ENCODE measurements at places on chromosomes 6 and 20. TPM values are rescaled to one million over a fixed set of nuclear protein-coding genes. Genes with fewer than 3 reads are reported as not detected.

FOXF2 gene
- total RNA-seq: 3.7 TPM

HLA-G gene
- not detected for total RNA-seq

TCP11 gene
- not detected for total RNA-seq

HCRTR2 gene
- 0.04 TPM for total RNA-seq

FOXA2 gene
- 3.2 TPM for total RNA-seq

WFDC6 gene
- total RNA-seq: not detected

- H3K27me3 ChIP-seq: no peaks in the 10 kb centered on the region
- H3K27ac ChIP-seq: no peak overlapping the region
- H3K4me1 ChIP-seq: no peaks in the 10 kb centered on the region
These were observed 14.5 kb downstream of the BRD2 start for GRCh38 chr6:32982702-32983492.

DNA sequence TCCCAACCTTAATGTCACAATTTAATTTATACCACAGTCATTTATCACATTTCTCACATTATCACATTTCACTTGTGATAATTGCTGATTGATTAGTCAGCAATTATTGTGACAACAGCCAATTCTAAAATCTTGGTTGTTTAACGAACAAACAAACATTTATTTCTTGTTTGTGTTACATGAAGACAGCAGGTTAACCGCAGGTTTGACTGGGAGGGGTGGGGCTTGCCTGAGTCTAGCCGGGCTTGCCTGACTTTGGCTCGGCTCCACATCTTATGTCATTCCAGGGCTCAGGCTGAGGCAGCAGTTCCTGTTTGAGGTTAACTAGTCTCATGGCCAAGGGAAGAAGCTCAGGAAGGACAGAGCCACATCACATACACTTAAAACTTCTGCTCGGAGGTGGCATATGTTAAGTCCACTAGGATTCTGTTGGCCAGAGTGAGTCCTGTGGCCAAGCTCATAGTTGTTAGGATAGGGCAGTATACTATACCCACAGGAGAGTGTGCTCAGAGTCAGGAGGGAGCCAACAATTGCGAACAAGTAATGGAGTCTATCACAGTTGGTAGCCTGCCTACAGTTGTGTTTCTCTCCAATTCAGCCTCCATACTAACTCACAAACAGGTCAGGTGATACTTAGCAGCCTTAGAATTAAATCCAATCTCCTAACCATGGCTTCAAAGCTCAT lies 90.0 kb upstream of the IFNGR1 start:
- no peak overlapping the region for H3K4me3 ChIP-seq
- H3K36me3 ChIP-seq: no peaks in the 10 kb centered on the region
- peak overlapping the region; percentile 37 for H3K27ac ChIP-seq

GRCh38 chr6:161128680-161129196 lies 137.2 kb downstream of the MAP3K4 start:
- no peaks in the 10 kb centered on the region for H3K4me1 ChIP-seq
- H3K36me3 ChIP-seq: peaks cover 15% of the 10 kb centered on the region
- DNase-seq: no peak

DNA sequence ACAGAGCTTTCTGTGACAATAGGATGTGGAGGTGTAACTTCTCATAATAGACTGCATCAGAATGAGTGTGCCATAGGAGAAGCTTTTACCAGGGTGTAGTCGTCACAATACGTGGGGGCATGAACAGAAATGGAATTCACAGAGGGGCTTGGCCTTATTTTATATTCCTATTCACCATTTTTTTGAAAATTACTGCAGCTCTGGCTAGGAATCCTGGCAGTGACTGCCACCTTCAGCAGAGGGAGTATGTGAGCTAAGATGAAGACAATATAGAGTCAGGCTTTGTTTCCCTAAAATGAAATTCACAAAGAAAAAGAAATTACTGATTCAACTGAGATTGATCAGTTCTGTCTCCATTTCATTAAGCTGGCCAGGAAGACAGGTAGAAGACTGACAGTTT lies 13.9 kb downstream of the TOMM6 start:
- no peaks in the 10 kb centered on the region for H3K27me3 ChIP-seq
- DNase-seq: peak; percentile 23
- no peak overlapping the region for H3K27ac ChIP-seq
- peaks cover 4% of the 10 kb centered on the region for H3K36me3 ChIP-seq
- no peak overlapping the region for H3K4me3 ChIP-seq

DNA sequence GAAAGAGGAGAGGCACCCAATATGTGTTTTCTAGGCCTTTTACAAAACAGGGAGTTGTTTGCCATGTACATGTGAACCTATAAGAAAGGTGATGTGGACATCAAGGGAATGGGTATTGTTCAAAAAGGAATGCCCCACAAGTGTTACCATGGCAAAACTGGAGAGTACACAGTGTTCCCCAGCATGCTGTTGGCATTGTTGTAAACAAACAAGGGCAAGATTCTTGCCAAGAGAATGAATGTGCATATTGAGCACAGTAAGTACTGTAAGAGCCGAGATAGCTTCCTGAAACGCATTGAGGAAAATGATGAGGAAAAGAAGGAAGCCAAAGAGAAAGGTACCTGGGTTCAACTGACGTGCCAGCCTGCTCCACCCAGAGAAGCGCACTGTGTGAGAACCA lies 13.1 kb downstream of the QRSL1 start:
- no peak overlapping the region for H3K27ac ChIP-seq
- no peaks in the 10 kb centered on the region for H3K4me1 ChIP-seq
- H3K27me3 ChIP-seq: no peaks in the 10 kb centered on the region
- H3K4me3 ChIP-seq: no peak overlapping the region
- peaks cover 35% of the 10 kb centered on the region for H3K36me3 ChIP-seq
- no peak for DNase-seq

DNA sequence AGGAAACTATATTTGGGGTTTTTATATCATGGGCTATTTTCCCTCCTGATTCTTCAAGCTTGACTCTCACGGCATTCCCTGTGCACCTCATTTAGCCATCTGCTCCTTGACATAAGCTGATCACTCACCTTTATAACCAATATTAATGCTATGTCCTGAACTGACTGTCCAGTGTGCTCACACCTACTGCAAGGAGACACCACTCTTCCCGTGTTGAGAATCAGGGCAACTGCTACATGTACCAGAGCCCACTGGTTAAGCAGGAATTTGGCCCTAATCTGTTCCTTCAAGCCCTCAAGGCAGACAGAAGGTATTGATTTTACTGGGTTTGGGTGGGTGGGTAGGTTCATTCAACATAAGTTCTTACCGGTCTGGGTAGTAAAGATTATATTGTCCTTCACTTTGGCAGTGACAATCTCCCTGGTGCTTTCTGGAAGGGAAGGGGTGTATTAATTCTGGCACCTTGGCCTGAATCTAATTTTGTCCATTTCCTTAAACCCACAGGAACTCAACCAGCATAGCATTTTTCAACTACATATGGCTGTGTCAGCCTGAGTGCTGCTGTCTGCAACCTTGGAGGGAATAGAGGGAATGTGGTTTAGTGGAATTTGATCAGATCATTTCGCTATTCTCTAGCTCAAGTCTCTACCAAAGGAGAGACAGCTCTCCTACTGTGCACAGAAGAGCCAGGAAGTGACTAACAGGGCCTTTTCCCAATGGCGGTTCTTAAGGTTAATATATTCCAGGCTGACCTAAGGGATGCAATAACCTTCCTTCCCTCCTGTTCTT lies 293.2 kb downstream of the BTBD9 start:
- H3K4me1 ChIP-seq: peaks cover 13% of the 10 kb centered on the region
- peak; percentile 9 for DNase-seq
- no peak overlapping the region for H3K4me3 ChIP-seq
- no peak overlapping the region for H3K27ac ChIP-seq

GRCh38 chr6:12327391-12327790 lies 37.2 kb downstream of the EDN1 start:
- H3K4me3 ChIP-seq: no peak overlapping the region
- no peaks in the 10 kb centered on the region for H3K36me3 ChIP-seq
- DNase-seq: no peak
- H3K4me1 ChIP-seq: no peaks in the 10 kb centered on the region
- H3K27ac ChIP-seq: no peak overlapping the region

GRCh38 chr6:1702580-1703051 lies 92.9 kb downstream of the FOXC1 start:
- H3K4me1 ChIP-seq: no peaks in the 10 kb centered on the region
- no peaks in the 10 kb centered on the region for H3K36me3 ChIP-seq
- no peak overlapping the region for H3K4me3 ChIP-seq

GRCh38 chr6:6559994-6560570 lies 28.4 kb upstream of the LY86 start:
- no peaks in the 10 kb centered on the region for H3K27me3 ChIP-seq
- no peak overlapping the region for H3K4me3 ChIP-seq
- H3K4me1 ChIP-seq: no peaks in the 10 kb centered on the region
- no peaks in the 10 kb centered on the region for H3K36me3 ChIP-seq
- DNase-seq: no peak

DNA sequence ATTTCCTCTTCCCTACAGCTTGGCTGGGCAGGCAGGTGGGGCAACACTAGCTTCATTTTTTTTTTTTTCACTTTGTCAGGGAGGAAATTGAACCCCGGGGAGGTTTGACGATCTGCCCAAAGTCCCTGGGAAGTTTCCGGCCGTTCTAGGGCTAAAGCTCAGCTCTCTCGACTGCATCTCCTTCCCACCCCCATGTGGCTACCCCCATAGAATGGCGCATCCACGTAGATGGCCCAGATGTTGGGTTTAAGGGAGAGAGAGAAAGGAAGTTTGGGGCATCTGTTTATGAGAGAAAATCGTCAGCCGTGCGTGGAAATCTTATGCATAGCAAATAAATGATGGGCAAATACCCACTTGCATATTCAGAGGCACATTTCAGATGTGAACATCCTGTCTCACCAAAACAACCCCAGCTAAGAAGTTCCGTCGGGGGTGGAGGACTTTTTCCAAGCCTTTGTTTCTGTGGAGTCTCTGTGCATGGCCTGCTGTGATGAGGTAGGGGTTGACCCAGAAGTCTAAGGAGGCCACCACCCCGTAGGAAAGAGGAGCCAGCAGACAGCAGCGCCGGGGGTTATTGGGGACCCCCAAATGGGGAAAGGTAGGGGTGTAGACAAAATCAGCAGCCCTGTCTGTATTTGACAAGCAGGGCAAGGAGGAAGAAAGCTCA lies 40.5 kb upstream of the ZNF831 start:
- no peaks in the 10 kb centered on the region for H3K36me3 ChIP-seq
- no peak overlapping the region for H3K27ac ChIP-seq
- no peaks in the 10 kb centered on the region for H3K4me1 ChIP-seq
- no peak overlapping the region for H3K4me3 ChIP-seq
- H3K27me3 ChIP-seq: no peaks in the 10 kb centered on the region

DNA sequence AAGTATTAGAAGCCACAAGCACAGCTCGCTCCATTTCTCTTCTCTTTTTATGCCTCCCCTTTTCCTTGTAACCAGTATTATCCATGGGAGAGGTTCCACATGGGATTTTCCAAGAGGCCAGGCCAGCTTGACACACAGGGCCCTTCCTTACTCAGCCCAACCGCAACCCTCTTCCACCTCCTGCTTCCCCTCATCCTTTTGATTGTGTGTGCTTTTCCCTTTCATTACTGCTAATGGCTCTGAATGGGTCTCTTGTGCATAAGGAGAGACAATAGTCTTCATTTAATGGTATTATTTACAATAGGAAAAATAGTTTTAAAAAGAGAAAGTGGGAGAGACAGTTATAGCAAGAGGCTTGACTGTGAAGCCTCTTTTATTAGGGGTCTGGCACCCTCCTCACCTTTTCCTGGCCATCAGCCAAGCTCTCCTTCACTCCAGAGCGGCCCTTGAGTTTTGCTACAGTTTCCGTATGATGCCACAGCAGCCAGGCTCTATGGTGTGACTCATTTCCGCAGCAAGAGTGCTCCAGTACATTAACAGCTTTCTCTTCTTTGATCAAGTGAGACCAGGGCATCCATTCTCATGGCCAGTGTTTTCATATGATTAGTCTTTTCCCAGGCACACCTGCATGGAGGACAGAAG lies 579.5 kb downstream of the TFAP2B start:
- no peak for DNase-seq
- H3K4me1 ChIP-seq: no peaks in the 10 kb centered on the region
- no peaks in the 10 kb centered on the region for H3K36me3 ChIP-seq
- no peaks in the 10 kb centered on the region for H3K27me3 ChIP-seq
- no peak overlapping the region for H3K27ac ChIP-seq

- peak; percentile 54 for DNase-seq
- H3K27ac ChIP-seq: peak overlapping the region; percentile 17
- H3K4me1 ChIP-seq: peaks cover 18% of the 10 kb centered on the region
These were observed 62.6 kb downstream of the FAM50B start for GRCh38 chr6:3911614-3912336.

- H3K4me1 ChIP-seq: no peaks in the 10 kb centered on the region
- DNase-seq: no peak
- H3K27me3 ChIP-seq: no peaks in the 10 kb centered on the region
- no peak overlapping the region for H3K4me3 ChIP-seq
- no peak overlapping the region for H3K27ac ChIP-seq
These were observed 11.2 kb downstream of the SDCBP2 start for GRCh38 chr20:1317545-1318255.

DNA sequence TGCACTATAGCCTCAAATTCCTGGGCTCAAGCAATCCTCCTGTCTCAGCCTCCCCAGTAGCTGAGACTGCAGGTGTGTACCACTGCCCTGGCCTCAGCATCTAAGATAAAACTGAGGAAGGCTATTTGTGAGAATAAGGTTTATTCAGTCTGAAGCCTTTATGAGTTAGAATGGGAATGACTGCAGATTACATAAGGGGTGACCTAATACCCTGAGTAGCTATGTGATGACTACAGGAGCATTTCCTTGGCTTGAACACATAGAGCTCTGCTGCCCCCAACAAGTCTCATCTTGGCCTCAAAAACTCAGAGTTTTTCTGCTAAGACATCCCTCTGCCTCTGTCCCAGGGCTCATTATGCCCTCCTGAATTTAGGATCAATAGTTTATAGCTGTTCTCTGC lies 7.6 kb downstream of the GSS start:
- peaks cover 29% of the 10 kb centered on the region for H3K36me3 ChIP-seq
- H3K4me3 ChIP-seq: no peak overlapping the region
- no peaks in the 10 kb centered on the region for H3K27me3 ChIP-seq
- H3K4me1 ChIP-seq: no peaks in the 10 kb centered on the region
- DNase-seq: no peak

GRCh38 chr20:63574156-63574828 lies at the start of gene HELZ2:
Gene HELZ2, minus strand, starts transcription at chr20:63574239. Its CDS starts 1,854 bp downstream, at chr20:63572385.
- H3K4me1 ChIP-seq: peaks cover 5% of the 10 kb centered on the region
- H3K4me3 ChIP-seq: peak within 1 kb of the TSS; percentile 52
- peak; percentile 77 for DNase-seq

GRCh38 chr6:47351621-47352020 lies 41.9 kb upstream of the TNFRSF21 start:
- H3K27me3 ChIP-seq: no peaks in the 10 kb centered on the region
- no peaks in the 10 kb centered on the region for H3K4me1 ChIP-seq
- no peak for DNase-seq
- no peak overlapping the region for H3K27ac ChIP-seq

GRCh38 chr6:31689249-31690110 lies 8.6 kb upstream of the LY6G5C start:
- H3K4me3 ChIP-seq: no peak overlapping the region
- H3K36me3 ChIP-seq: peaks cover 7% of the 10 kb centered on the region
- no peaks in the 10 kb centered on the region for H3K27me3 ChIP-seq
- no peak overlapping the region for H3K27ac ChIP-seq
- DNase-seq: no peak
- peaks cover 10% of the 10 kb centered on the region for H3K4me1 ChIP-seq

- DNase-seq: no peak
- H3K27ac ChIP-seq: no peak overlapping the region
- H3K4me3 ChIP-seq: no peak overlapping the region
These were observed 529.0 kb downstream of the TBC1D32 start for GRCh38 chr6:120805276-120805675.

Data from SJCRH30 (cell line).